ENCODE measurements at places on chromosomes 3 and 15.

- DNase-seq = no peak
Observed at GRCh38 chr15:52783929-52784798, 6.0 kb downstream of the ONECUT1 start.

DNA sequence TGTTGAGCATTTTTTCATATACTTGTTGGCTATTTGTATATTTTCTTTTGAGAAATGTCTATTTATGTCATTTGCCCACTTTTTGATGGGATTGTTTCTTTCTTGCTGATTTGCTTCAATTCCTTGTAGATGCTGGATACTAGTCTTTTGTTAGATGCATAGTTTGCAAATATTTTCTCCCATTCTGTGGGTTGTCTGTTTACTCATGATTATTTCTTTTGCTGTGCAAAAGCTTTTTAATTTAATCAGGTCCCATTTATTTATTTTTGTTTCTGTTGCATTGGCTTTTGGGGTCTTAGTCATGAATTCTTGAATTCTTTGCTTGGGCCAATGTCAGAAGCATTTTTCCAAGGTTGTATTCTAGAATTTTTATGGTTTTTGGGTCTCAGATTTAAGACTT, 251.7 kb downstream of the WNT5A start:
- DNase-seq = no peak

DNA sequence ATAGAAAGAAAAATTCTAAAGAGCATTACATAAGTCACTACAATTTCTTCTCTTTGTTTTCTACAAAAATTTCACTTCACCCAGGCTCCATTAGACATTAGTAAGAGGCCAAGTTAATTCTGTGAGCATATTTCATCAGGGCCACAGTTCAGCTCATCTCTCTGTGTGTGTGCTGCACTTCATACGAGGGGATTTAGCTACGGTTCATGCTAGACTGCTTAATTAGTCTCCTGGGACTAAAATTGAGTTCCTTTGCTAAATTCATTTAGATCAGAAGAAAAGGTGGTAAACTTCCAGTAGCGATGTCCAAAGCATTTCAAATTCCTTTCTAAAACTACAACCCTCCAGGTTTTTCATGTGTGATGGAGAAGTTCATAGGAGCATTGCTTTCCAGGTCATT, 83.1 kb upstream of the SETMAR start:
- no peak for DNase-seq

DNA sequence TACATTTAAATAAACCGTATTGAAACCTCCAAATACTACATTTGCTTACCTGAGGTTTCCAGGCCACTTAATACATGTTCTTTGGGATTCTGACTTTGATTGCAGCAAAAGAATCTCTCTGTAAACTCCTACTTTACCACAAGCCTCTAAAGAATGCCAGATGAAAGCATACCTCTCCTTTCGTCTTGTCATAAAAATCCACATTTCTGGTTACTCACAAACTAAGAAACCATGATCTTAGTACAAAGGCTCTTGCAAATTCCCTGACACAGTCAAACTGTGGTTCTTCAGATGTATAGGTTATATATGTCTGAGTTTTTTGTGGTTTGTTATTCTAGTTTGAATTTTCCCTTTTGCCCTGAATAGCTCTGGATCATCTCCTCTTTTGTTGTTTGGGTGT, 188.4 kb downstream of the RAP2B start:
- DNase-seq = no peak

GRCh38 chr15:43873651-43874050, 46.8 kb downstream of the WDR76 start:
- DNase-seq = no peak

GRCh38 chr3:190546881-190547510, 33.1 kb downstream of the IL1RAP start:
- no peak for DNase-seq

DNA sequence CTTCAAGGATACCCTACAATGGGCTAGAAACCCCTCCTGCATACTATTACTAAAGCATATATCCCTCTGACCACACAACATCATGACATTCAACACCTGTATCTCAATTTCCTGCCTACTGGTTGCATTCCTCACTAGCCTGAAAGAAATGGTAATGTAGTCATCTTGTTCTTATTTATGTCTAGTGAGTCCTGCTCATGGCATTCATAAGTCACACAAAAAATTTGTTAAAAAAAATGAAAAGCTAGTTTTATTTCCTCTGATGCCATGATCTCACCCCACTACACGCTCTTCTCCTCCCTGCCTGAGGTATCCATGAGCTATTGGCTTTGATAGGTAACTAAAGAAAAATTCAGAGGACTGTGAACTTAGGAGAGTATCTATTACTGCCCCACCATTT, 284.5 kb downstream of the ZNF385D start:
- DNase-seq = no peak

- no peak for DNase-seq
Observed at GRCh38 chr3:77362936-77363335, 323.0 kb downstream of the ROBO2 start.

DNA sequence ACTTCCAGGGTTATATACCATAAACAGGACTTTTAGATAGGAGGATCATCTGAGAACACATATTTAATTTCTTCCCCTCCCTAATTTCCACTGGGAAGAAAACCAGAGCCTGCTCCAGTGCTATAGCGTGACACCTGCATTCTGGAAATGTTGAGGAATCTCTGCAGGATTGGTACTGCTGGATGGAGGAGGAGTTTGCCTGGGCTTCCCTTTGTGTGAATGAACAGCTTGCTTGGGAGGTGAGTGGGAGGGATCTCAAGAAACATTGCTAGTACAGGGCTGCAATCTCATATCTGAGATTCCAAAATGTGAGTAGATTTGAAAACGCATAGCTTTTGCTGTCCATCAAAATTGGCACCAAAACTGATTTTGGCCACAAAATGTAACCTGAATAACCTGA, 295.9 kb upstream of the RGMA start:
- DNase-seq = no peak

DNA sequence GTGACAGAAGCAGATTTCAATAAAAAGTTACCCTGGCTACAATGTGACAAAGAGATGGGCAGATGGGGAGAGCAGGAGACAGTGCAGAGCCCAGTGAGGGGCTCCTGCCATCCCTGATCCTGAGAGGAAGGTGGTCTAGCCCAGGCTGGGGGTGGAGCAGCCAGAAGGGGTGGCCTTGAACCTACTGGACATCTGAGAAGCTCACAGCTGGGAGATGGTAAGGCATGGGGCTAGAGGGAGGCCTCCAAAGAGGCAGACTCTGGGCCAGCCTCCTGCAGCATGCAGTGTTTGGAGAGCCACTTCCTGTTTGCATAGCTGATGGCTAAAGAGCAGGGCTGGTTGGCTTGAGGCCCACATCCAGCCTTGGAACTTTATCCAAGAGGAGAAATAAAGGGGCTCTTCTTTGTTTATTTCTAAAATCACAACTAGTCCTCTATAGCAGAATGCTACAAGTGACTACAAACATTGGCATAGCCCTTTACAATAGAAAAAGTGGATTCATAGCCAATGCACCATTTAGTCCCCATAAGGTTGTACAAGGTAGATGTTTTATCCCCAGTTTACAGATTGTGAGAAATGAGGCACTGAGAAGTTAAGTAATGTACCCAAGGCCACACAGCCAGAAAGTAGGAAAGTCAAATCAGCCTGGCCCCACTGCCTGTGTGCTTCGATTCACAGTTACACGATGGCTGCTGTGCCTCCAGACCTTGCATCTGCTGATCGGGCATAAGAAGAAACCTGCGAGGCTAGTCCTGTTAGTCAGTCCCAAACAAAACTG, 4.6 kb downstream of the EFCC1 start:
- no peak for DNase-seq

- DNase-seq = no peak
Observed at GRCh38 chr3:99940350-99940749, 122.7 kb downstream of the CMSS1 start.

GRCh38 chr3:112980080-112980479, 5.2 kb upstream of the CD200R1 start:
- DNase-seq = no peak

GRCh38 chr15:33243393-33243792, 48.9 kb upstream of the FMN1 start:
- no peak for DNase-seq

GRCh38 chr3:127544803-127545201, 45.7 kb downstream of the TPRA1 start:
- no peak for DNase-seq

GRCh38 chr15:45586125-45586524, 1.1 kb upstream of the BLOC1S6 start:
- no peak for DNase-seq

DNA sequence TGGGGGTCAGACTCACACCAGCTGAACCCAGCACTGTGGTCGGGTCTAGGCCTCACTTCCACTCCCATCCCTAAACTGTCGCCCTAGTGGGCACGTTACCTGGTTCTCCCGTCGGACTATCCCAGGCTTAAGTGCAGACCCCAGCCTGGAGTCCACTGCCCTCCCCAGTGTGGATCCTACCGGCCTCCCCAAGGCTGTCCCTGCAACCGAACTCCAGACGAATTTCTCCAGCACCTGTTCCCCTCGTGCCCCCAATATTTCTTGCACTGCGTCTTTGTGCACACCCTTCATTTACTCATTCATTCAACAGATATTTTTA, 26.5 kb downstream of the SLC41A3 start:
- no peak for DNase-seq

- DNase-seq = no peak
Observed at GRCh38 chr3:190521998-190522397, 8.1 kb downstream of the IL1RAP start.

DNA sequence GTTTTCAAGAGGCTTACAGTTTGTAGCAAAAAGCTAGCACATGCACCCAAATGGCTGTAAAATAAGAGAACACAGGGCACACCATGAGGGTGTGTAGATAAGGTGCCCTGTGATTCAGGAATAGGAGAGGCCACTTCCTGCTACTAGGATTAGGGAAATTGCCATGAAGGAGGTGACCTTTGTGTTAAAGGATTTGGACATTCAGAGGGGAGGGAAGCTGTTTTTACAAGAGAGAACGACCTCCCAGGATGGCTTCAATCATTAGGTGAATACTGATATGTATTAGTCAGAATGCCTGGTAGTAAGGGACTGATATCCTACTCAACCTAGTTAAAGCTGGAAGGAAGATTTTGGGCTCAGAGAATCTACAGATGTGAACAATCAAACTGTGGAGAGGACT, 35.7 kb upstream of the ABHD17C start:
- DNase-seq = no peak

DNA sequence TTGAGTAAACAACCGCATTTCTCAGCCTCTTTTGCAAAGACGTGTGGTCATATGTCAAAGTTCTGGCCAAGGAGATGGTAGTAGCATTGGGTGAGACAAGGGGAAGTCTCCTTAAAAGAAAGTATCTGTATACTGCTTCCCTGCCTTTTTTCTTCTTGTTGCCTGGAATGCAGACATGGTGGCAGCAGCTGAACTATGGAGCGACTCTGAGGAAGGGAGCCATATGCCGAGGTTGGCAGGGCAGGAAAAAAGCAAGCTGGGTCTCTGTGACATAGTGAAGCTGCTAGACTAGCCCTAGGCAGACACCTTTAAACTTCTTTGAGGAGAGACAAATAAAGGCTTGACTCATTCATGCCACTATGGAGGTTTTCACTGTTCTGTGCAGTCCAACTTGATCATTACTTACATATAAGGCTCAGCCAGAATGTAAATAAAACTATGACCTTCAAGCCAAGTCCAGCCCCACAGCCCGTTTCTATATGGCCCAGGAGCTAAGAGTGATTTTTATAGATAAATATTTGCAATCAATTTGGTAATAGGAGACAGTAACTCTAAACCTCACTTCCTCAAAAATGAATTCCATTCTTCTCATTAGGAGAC, 30.6 kb upstream of the PRICKLE2 start:
- no peak for DNase-seq

- no peak for DNase-seq
Observed at GRCh38 chr3:16140116-16140893, 34.2 kb upstream of the GALNT15 start.

DNA sequence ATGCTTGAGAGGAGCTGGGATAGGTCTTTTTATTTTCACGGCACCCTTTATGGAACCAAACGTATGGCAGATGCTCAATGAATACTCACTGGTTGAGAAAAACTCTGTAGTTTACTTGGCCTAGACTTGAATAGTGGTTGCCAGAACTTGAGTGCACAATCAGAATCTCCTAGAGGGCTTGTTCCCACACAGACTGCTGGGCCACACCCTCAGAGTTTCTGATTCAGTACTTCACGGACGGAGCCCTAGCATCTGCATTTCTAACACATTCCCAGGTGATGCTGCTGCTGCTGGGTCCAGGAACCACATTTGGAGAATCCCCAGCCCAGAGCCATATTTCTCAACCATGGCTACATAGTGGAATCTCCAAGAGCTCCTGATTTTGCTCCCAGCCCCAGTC, 24.6 kb downstream of the CA12 start:
- no peak for DNase-seq

DNA sequence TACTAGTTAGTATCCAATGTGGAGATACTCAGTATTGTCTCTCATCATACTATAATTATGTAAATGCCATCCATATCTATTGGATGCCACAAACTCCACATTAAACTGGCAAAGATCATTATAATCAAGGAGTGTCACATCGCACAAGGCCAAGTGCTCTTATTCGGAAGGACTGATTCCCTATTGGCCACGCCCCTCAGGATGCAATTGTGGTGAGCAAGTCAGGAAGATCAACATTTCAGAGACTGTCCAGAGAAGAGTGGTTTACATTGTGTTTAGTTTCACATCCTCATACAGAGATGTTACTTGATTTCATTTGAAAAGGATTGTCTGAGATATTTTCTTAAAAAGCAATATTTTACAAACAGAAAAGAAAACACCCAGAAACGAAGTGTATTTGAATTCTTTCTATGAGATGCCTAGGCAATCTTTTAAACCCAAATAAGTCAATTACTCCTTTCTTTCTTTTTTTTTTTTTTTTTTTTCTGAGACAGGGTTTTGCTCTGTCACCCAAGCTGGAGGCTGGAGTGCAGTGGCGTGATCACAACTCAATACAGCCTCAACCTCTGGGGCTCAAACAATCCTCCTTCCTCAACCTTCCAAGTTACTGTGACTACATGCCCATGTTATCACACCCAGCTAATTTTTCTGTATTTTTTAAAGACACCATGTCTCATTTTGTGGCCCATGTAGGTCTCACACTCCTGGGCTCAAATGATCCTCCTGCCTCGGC, 369.1 kb downstream of the RBMS3 start:
- DNase-seq = no peak

- no peak for DNase-seq
Observed at GRCh38 chr15:96431786-96432185, 101.3 kb downstream of the NR2F2 start.

GRCh38 chr3:17581421-17582080, 160.9 kb downstream of the TBC1D5 start:
- DNase-seq = no peak

DNA sequence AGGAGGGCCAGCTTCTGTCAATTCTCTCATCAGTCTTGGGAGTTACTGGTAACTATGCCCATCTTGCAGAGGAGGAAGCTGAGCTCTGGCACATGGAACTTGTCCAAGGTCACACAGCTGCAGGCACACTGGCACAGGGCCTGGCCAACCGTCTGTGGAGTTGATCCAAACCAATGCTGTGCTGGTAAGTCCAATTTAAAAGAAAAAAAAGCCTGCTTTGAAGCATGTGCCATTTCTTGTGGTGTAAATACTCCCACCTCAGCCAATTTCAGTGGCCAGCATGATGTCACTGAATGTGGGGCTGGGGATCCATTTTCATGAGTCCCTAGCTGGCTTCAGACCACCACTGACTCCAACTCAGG, 83.4 kb downstream of the CHSY1 start:
- DNase-seq = no peak

- no peak for DNase-seq
Observed at GRCh38 chr15:70518201-70519003, 245.0 kb downstream of the UACA start.
